ENCODE measurements at places on chromosomes 3 and 15.

- no peak for DNase-seq
These were observed 522.2 kb downstream of the EDEM1 start for GRCh38 chr3:5709714-5710113.

- peak; percentile 75 for DNase-seq
These were observed 1.8 kb downstream of the PRKCD start for GRCh38 chr3:53162672-53163443.

DNA sequence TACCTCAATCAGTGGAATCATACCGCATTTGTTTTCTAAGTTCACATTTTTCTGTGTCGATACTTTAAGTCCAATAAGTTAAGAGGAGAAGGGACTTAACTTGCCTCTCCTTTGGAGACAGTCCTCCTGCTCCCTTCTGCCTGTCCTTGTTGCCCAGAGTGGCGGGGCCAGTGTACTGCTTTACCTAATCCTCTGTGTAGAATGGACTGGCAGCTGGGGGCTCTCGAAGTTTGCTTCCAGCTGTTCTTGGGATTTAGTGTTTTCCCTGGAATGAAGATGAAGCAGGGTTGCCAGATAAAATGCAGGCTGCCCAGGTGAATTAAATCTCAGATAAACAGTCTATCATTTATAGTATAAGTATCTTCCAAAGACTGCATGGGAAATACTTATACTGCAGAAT lies 287.6 kb upstream of the C2CD4B start:
- DNase-seq: no peak

GRCh38 chr15:89136818-89137772 lies 48.8 kb downstream of the ABHD2 start:
- DNase-seq: no peak

GRCh38 chr3:140316868-140317400 lies 360.9 kb upstream of the TRIM42 start:
- no peak for DNase-seq

- DNase-seq: no peak
These were observed 398.4 kb upstream of the NR2F2 start for GRCh38 chr15:95932141-95932540.

GRCh38 chr3:124688581-124689454 lies 41.4 kb upstream of the UMPS start:
- peak; percentile 78 for DNase-seq

GRCh38 chr3:107578091-107578490 lies 55.3 kb downstream of the BBX start:
- DNase-seq: no peak

GRCh38 chr15:73927003-73927475 lies 777 bp downstream of the LOXL1 start:
- DNase-seq: peak; percentile 68

- DNase-seq: no peak
These were observed 44.1 kb upstream of the TP63 start for GRCh38 chr3:189586941-189587663.

GRCh38 chr15:38217191-38217595 lies 35.4 kb upstream of the SPRED1 start:
- no peak for DNase-seq

DNA sequence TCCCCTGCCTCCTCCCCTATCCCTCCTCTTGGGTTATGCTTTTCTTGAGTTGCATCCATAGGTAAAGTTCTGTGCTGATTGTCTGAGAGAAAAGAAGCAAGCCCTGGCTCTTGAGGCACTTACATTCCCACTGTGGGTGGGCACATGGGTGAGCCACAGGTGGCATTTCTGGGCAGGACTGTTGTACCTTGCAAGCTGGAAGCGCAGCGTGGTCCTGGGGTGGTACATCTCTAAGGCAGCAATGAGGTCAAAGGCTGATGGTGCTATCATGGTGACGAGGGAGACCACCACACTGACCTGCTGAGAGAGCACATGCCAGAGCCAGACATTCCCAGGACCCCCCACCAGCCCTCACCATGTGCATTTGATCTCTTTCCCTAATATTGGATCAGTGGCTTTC lies 24.7 kb downstream of the TMC3 start:
- DNase-seq: no peak

GRCh38 chr3:113897373-113897777 lies 50.4 kb upstream of the ZDHHC23 start:
- no peak for DNase-seq

GRCh38 chr3:120780977-120781376 lies 38.4 kb downstream of the GTF2E1 start:
- no peak for DNase-seq

GRCh38 chr3:76040946-76041345 lies 255.6 kb upstream of the ZNF717 start:
- no peak for DNase-seq

DNA sequence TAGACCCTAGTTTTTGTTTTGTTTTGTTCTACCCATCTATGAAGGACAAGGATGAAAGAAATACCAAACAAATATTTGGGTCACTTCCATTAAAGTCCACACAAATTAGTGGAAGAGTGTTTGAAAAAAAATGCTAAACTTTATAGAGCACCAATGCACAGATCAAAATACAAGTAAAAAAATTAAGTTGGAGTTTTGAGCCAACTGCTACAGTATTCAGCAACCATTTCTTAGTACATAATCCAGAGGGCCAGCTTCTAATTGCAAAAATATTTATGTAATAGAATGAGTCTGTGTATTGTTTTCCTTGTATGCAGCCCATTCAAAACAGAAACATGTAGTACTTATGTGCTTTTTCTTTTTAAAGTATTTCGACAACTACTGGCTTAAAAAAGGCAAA lies 121.1 kb downstream of the CBLB start:
- no peak for DNase-seq

- DNase-seq: no peak
These were observed 220.7 kb upstream of the DNAJC19 start for GRCh38 chr3:181210275-181210674.

DNA sequence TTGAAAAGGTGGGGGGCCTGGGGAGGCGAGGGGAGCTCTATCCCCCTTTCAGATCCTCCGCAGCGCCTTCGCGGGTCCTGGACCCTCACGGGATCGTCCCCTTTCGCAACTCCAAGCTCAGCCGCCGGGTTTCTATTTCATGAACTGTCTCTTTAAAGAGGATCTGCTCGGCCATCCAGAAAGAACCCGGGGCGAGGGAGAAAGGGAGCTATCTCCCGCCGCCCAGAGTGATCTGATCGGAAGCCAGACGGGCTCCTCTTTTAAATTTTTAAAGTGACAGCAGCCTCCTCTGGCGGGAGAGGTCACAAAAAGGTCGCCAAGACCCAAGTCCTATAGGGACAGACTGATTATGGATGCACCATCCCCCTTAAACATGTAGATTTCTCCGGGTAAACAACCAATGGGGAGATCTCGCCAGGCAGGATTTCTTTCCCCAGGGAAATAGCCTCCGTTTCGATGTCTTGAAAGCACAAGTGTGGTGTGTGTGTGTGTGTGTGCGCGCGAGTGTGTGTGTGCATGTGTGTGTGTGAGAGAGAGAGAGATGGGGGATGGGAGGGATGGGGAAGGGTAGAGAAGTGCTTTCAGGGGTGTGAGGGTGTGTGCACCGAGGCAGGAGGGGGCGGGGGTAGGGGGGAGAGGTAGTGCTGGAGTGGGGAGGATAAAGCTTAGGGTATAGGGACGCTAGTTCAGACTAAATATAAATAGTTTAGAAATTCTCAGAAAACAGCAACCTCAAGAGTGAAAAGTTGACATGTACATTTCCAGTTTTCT lies 516.1 kb downstream of the MECOM start:
- no peak for DNase-seq

GRCh38 chr3:24680214-24680967 lies 185.7 kb upstream of the THRB start:
- peak; percentile 33 for DNase-seq

- peak; percentile 8 for DNase-seq
These were observed 38.7 kb downstream of the HSPBAP1 start for GRCh38 chr3:122754929-122755328.

- no peak for DNase-seq
These were observed 36.3 kb upstream of the HERC1 start for GRCh38 chr15:63870043-63870394.

GRCh38 chr3:135125171-135125801 lies 330.2 kb downstream of the EPHB1 start:
- no peak for DNase-seq

- DNase-seq: no peak
These were observed 75.5 kb upstream of the CBLB start for GRCh38 chr3:105944276-105944675.

GRCh38 chr3:149396476-149396875 lies 19.0 kb upstream of the TM4SF1 start:
- DNase-seq: no peak

- no peak for DNase-seq
These were observed 169.9 kb downstream of the XXYLT1 start for GRCh38 chr3:195101001-195101583.

- no peak for DNase-seq
These were observed 42.7 kb downstream of the PLCL2 start for GRCh38 chr3:16927485-16927884.

DNA sequence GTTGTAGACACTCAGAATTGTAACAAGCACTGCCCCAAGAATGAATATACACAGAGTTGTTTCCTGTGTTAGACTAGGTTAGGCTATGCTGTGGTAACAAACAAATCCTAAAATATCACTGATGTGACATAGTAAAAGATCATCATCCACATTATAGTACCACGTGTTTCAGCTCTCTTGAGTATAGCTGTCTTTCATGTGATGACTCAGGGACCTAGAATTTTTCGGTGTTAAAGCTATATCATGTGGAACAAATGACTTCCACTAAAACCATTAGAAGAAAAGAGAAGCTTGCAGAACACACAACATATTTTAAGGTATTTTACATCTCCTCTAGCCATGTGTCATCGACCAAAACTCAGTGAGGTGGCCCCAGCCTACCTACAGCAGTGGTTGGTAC lies 307.9 kb upstream of the RBMS3 start:
- DNase-seq: no peak

- no peak for DNase-seq
These were observed 862.2 kb upstream of the DPPA4 start for GRCh38 chr3:110199588-110199943.

DNA sequence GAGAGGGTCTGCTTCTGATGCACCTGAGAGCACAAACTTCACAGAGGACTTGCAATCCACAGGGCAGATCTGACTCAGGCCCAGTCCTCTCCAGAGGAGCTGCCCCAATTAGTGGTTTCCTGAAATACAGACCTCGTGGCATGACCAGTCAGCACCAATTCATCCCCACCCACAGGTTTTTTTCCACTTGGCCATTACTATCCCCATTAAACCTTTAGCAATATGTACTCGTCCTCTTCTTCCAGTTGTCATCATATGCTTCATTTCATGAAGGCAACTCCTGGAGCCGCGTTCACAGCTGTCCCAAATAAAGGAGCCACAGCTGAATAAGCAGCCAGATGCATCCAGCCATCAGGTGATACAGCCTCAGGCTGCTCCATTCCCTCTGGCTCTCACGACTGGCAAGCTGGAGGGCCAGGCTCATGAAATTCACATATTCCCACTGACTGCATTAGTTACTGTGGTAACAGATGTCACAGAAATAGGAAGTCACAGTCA lies 163.1 kb downstream of the FMN1 start:
- no peak for DNase-seq

GRCh38 chr15:73927476-73928240 lies 1.4 kb downstream of the LOXL1 start:
- DNase-seq: peak; percentile 81

GRCh38 chr15:66783725-66784124 lies 81.7 kb downstream of the SMAD6 start:
- no peak for DNase-seq

GRCh38 chr3:54969652-54970051 lies 41.8 kb upstream of the LRTM1 start:
- DNase-seq: no peak

DNA sequence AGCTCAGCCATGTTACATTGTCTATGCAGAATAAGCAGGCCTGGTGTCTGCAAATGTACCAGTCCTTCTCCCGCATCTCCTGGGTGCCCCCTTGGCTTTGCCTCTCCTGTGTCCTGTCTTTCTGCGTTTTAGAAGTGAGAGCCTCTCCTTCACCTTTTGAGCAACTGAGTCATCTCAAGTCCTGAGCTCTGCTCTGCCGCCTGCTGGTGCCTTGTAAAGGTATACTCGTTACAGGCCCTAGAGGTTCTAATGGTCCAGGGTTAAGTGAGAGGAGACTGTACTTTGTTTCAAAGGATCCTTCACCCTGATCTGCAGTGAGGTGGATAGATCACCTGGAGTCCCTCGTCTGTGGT lies 12.6 kb downstream of the GHRL start:
- DNase-seq: no peak

- no peak for DNase-seq
These were observed 63.5 kb downstream of the MESD start for GRCh38 chr15:80926126-80926525.

DNA sequence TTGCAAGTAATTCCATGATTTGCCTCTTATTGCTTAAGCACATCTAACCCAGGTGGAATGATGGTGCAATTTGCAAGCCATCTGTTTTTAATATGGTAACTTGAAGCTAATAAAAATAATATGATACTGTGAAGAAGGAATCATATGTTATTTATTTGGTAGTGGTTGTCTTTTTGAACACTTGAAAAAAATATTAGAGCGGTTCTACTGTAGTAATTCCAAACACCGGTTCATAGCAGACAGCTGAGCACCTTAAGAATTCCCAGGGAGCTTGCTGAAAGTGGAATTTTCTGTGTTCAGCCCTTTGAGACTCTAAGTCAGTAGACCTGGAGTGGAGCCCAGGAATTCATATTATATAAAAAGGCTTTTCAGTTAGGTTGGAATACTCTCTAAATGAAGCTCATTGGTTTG lies 687.4 kb downstream of the EDEM1 start:
- no peak for DNase-seq

DNA sequence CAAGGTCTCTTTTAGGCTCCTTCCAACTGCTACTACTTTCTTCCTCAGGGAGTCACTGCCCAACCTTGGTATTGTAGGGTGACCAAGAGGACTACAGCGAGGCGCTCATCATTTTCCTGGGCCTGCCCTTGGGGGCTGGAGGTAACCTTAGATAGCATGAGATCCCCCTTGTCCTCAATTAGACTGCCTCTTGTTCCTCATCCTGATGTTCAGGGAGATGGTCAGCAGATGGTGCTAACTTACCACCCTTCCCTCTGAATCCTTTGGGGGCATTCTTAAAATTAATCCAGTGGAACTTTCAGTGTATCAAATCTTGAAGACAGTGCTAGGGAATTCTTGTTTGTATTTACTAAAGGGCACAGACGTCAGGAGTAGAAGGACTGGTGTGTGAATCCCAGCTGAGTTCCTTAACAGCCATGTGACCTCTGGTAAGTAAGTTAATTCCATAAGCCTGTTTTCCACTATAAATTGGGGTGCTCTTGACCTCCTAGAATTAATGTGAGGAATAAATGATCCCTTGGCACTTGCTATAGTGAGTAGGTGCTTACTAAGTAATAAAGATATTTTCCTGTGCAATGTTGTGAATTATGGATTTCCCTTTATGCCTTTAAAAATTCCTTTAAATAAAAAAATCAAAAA lies 4.1 kb upstream of the CLPX start:
- no peak for DNase-seq

DNA sequence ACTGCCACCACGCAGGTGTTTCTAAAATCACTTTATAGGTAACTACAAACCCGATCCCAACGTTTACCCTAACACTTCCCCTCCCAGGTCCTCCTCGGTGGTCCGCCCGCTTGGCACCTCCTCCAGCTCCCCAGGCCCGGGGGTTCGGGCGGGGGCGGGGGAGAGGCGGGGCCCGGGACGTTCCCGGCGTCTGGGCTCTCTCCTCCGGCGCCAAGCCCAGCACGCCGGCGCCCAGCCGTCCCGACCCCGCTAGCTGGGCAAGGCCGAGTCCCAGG lies 562 bp downstream of the CGGBP1 start:
- DNase-seq: no peak

All from CD8-positive, alpha-beta T cell (primary cell).